ENCODE measurements at places on chromosomes 1 and 21.

- no peak for DNase-seq
Observed at GRCh38 chr1:83829106-83829505, 169.8 kb downstream of the TTLL7 start.

DNA sequence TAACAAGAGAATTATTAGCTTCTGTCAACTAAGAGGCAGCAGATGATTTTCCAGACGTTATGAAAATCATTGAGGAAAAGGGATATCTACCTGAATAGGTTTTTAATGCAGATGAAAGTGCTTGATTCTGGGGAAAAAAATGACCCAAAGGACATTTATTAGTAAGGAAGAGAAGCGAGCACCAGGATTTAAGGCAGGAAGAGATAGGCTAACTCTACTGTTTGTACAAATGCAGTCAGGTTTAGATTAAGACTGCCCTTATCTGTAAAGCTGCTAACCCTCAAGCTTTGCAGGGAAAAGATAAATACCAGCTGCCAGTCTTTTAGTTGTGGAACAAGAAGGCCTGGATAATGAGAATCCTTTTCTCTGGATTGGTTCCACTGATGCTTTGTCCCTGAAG is 33.0 kb upstream of the LRIG2 start:
- no peak for DNase-seq

DNA sequence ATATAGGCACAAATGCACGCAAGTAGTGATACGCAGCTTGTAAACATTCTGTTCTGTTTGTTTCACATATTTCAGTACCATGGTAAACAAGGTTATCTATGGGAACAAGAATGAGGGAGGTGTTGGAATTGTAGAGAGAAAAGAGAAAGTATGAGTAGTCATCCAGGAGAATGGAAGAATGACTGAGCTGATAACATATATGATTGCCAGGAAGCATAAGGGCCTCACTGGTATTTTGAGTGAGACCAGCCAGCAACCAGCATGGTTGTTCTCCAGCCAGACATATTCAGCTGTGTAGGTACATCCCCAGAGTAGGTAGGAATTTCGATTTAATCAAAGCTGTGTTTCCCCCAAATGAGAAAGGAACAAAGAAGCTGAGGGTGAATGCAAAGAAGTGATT is 58.9 kb upstream of the ARTN start:
- DNase-seq = no peak

- DNase-seq = no peak
Observed at GRCh38 chr1:208129487-208129886, 114.7 kb downstream of the PLXNA2 start.

DNA sequence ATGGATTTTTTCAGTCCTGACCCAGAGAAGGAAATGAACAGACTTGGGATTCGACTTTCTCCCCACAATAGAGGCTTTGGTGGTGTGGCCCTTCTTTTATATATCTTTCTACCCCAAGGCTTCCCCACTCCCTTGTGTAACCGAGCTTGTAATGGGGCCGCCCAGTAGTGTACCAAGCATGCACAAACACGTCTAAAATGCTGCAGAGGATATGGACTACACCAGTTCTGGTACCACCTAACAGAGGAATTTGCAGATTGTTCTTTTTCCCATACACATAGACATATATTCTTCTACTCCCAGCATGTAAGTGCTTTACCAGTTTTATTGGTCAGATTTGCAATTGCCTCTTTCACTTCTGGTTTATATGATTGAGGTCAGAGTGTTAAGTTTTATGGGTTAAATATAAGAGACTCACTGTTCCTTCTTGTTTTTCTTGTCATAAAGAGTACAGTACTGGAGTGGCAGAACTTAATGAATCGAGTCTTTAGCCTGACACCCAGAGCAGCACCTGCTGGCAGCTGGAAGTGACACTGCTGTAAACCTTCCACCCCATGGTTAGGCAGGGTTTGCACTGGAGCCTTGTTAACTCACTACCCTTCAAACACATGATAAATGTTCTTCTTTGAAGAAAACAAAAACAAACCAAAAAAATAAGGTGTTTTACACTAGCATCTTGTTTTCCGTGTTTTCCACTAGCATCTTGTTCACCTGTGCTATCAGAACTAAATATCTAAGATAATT is 198.6 kb downstream of the PTPRC start:
- DNase-seq = no peak

DNA sequence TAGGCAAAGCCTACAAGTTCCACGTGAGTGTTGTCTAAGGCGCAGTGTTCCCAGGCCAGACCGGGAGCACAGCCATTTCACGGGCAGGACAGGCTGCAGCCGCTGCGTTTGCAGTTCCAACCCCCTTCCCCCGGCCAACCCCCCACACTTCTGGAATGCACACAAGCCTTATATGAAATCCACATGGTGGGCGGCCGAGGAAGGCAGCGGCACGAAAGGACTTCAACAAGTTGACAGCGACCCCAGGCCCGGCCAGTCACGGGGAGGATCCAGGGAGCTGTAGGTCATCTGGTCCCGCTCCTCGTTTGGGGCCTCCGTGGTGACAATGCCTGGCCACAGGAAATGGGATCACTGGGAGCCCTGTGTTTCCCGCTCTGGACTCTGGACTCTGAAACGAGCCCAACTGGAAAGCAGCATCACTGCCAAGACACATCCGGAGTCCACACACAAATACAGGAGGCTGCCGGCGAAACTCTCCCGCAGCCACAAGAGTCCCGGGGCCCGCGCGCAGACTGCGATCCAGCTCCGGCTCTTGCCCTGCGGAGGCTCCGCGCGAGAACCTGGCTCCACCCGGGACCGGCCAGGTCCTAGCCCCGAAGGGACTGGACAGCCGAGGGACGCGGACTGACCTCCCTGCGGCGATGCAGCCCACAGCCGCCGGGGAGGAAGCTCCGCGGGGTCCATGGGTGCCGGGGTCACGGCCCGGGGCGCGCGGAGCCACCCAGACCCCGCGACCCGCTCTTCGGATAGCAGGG is 794 bp downstream of the NID1 start:
- peak; percentile 58 for DNase-seq

- no peak for DNase-seq
Observed at GRCh38 chr1:167532964-167533824, 14.9 kb upstream of the CD247 start.

DNA sequence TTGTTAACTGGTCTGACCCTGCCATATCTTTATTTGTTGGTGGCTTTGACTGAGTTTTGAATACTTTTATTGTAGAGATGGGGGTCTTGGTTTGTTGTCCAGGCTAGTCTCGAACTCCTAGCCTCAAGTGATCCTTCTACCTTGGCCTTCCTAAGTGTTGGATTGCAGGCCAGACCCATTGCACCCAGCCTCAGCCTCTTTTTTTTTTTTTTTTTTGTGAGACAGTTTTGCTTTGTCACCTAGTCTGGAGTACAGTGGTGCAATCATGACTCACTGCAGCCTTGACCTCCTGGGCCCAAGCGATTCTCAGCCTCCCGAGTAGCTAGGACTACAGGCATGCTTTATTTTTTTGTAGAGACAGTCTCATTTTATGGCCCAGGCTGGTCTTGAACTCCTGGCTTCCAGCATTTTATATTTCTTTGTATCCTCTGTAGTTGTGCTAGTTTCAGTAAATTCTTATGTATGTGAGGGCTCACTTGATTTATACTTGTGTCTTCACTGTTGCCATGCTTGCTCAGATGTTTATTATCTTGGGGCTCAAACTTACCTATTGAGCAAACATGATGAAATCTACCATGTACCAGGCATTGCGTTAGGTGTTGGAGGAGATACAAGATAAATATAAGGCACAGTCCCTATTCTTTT is 24.1 kb downstream of the THRAP3 start:
- DNase-seq = no peak

DNA sequence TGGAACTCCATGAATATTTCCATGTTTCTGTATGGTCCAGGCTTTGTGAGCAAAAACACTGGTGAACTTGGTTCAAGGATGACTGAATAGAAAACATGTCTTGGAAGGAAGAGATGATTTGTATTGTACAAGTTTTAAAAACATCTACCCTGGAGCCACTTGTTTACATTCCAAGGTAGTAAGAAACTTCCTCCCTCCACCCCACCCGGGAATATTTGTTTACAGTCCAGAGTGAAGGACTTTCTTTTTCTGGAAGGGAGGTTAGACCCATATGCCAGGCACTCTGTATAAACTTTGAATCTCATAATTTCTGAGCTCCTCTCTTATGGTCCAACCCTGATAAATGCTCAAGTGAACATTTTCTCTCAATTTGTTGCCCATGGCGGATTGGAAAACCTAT is 323.3 kb upstream of the LYPLAL1 start:
- no peak for DNase-seq

- DNase-seq = no peak
Observed at GRCh38 chr21:39221282-39221996, 38.2 kb upstream of the PSMG1 start.

GRCh38 chr1:107451715-107452114 is 310.9 kb downstream of the NTNG1 start:
- DNase-seq = no peak

DNA sequence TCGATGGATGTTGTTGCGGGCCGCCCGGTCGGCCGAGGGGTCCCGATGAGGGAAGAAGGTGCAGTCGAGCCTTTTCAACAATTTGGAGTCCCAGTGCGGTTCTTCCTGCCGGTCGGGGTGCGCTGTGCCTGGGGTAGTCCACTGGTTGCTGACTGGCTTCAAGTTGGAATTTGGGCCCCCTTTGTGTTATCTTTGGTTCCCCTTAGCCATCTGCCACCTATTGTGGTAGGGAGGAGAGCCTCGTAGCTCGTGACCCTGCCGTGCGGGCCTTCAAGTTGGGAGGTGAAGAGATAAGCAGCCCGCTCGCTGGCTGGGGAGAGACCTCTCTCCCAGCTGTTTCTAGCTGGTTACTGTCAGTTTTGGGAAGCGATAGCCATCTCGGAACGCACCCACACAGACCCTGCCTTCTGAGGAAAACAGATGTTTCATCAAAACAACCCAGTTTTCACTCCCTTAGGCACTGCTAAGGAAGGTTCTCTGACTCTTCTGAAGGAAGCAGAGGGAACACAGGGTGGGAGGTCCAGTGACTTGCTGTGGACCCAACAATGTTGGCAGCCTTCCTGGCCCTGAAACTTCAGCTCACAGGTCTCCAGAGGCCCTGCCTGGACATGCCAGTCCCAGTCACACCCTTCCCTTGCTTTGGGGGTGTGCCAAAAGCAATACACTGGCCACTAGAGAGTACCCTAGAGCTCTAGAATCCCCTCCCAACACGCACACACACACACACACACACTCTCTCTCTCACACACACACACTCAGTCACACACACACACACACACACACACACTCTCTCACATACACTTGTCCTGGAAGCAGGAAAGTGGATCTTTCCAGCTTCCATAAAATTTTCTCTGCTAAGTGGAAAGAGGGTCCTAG is 1.0 kb downstream of the BTG2 start:
- DNase-seq = peak; percentile 60

GRCh38 chr1:226986496-226987178 is 46.5 kb downstream of the COQ8A start:
- peak; percentile 5 for DNase-seq

Measured in GM20000 (cell line).